Bronchial epithelial cell (primary cell): ENCODE measurements at places on chromosomes 3 and 15. TPM values are rescaled to one million over a fixed set of nuclear protein-coding genes. Genes with fewer than 3 reads are reported as not detected.

Gene CLCN2
- total RNA-seq, result 2.0 and 2.1 TPM in 2 replicates

Gene ACTRT3
- 0.64 and 1.1 TPM in 2 replicates for total RNA-seq

Gene ECE2
- total RNA-seq, result not detected in 2 replicates

Gene GABRA5
- total RNA-seq, result not detected in 2 replicates

Gene LTK
- total RNA-seq, result 0.13 TPM in 1 of 2 replicates, not detected in the other
